ENCODE measurements at places on chromosomes 13 and 19.
A peak's percentile ranks its signal among the peaks of the same experiment; 100 is the strongest.

GRCh38 chr13:98399756-98400155, 177.2 kb downstream of the STK24 start:
- DNase-seq = peak; percentile 87

GRCh38 chr19:28264556-28264955, 948.4 kb downstream of the UQCRFS1 start:
- no peak for DNase-seq

DNA sequence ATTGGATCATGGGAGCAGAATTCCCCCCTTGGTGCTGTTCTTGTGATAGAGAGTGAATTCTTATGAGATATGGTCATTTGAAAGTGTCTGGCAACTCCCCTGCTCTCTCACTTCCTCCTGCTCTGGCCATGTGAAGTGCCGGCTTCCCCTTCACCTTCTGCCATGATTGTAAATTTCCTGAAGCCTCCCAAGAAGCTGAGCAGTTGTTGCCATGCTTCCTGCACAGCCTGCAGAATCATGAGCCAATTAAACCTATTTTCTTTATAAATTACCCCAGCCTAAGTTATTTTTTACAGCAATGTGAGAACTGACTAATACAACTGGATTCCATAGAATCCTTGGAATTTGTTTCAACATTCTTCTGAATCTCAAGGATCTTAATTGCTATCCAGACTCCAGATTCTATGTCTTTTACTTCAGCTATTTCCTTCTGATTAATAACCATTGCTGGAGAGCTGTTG, 328.1 kb downstream of the SLITRK5 start:
- peak; percentile 82 for DNase-seq

GRCh38 chr19:12000152-12000981, 35.1 kb downstream of the ZNF433 start:
- peak; percentile 30 for DNase-seq

GRCh38 chr19:6250909-6251308, 28.9 kb downstream of the MLLT1 start:
- no peak for DNase-seq

GRCh38 chr13:107881362-107881761, 334.0 kb downstream of the LIG4 start:
- peak; percentile 37 for DNase-seq

DNA sequence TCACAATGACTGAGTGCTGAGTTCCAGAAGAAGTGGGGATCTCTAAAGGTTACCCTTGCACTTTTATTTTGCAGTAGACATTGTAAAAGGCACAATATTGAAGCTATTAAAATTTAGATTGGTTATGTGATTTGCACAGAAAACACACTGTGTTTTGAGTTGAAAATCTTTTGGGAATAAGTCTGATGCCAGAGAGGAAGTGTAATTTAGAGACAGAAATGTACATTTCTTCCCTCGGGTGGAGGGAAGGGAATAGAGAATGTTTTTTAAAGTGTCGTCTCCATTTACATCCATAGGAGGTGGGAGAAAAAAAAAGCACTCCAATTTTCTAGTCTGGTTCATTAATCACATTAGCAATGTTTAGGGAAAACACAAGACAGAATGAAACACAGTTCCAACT, 465.8 kb downstream of the OLFM4 start:
- no peak for DNase-seq

DNA sequence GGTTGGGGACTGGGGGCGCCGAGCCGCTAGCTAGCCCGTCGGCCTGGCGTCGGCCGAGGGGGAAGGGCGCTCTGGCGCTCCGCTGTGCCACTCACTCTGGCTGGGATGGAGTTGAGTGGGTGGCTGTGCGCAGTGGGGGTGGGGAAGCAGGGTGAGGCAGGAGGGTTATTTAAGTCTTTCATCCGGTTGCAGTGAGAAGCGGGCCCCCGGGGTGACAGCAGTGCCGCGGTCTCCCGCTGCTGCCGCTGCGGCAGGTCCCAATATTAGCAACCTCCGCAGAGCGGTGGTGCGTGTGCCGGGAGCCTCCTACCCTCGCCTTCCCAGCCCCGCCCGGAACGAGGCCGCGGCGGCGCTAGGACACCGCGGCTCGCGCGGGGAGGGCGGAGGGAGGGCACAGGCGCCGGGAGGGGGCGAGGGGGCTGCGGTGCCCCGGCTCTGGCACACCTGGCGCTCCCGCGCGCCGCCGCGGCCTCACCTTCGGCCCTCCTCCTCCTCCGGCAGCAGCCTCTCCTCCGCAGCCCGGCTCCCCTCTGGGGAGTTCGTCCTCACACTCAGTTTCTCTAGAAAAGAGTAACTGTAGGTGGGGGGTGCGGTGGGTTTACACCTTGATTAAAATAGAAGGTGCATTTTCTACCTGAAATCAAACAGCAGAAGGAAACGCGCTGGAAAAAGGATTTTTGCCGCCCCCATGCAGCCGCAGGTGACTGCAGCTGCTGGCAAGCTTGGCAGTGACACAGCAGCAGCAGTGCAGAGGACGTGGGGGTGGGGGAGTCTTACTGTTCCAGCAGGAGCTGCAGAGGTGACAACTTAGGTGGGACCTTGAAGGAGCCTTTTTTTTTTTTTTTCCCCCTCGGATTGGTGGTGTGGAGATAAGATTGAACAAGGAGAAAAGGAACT, 4.5 kb downstream of the FGF9 start:
- DNase-seq = no peak

GRCh38 chr13:36783890-36784289, 35.1 kb upstream of the RFXAP start:
- DNase-seq = no peak

DNA sequence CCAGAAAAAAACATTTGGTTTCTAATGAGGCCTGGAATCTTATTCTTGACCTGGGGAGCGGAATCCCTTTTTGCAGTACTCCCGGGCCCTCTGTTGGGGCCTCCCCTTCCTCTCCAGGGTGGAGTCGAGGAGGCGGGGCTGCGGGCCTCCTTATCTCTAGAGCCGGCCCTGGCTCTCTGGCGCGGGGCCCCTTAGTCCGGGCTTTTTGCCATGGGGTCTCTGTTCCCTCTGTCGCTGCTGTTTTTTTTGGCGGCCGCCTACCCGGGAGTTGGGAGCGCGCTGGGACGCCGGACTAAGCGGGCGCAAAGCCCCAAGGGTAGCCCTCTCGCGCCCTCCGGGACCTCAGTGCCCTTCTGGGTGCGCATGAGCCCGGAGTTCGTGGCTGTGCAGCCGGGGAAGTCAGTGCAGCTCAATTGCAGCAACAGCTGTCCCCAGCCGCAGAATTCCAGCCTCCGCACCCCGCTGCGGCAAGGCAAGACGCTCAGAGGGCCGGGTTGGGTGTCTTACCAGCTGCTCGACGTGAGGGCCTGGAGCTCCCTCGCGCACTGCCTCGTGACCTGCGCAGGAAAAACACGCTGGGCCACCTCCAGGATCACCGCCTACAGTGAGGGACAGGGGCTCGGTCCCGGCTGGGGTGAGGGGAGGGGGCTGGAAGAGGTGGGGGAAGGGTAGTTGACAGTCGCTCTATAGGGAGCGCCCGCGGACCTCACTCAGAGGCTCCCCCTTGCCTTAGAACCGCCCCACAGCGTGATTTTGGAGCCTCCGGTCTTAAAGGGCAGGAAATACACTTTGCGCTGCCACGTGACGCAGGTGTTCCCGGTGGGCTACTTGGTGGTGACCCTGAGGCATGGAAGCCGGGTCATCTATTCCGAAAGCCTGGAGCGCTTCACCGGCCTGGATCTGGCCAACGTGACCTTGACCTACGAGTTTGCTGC, at the start of gene ICAM4:
TSS of gene ICAM4 (plus strand) at position 153 of the 935 bp plus-strand sequence. CDS start at position 211, 58 bp downstream.
- DNase-seq = no peak

GRCh38 chr19:29576761-29577648, 29.1 kb upstream of the POP4 start:
- DNase-seq = no peak

DNA sequence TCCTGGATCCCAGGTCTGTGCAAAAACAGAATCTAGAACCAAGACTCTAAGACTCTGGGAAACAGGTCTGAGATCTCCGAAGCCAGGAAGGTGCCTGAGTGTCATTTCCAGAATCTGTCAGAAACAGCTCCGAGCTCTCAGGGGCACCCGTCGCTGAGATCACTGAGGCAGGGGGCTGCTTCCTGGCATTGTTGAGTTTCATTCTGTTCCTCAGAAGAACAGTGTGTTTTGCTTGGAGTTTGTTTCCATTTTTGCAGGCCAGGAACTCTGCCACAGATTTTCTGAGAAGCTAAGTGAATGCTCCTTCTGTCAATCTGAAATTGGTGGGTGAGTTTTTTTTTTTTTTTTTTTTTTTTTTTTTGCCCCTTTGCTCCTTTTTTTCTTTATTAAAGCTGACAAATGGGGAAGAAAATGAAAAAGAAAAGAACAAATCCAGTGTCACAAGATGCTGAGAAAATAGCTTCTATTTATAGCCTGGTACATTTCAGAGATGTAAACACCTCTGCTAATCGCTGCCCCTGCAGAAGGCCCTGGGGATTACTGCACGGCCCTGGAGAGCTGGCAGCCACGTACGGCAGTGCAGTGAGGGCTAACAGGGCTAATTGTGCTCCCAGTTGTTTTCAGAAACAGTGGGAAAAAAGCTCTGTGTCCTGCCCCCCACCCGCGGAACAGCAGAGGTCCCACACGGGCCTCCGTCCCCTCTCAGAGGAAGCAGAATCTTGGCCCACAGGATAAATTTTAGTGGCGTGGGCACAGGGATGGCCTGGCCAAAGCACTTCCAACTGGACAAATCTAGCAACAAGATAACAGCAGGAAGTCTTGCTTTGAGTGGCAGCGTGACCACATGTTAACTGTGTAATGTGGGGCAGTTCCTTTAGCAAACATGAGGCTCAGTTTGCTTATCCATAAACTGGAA, 237.6 kb upstream of the IRS2 start:
- no peak for DNase-seq

DNA sequence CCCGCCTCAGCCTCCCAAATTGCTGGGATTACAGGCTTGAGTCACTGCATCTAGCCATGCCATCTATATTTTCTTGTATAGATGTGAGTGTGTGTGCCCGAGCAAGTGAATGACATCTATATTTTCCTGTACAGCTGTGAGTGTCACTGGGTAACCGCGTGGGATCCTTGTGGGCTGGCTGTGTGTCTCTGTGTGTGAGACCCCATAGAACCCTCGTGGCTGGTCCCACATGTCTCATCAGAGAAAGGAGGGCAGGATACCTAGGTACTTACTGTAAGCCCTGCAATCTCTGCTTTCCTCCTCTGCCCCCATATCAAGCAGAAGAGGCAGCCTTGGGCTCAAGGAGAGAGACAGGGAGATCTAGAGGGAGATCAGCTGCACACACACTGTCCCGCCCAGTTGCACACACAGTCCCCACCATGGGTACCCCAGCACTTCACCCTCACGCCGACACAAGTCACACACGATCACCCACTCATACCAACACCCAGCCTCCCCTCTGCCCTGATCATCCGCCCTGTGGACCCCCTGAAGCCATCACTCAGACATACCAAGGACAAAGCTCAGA, 655 bp downstream of the DENND1C start:
- no peak for DNase-seq

- DNase-seq = no peak
Observed at GRCh38 chr19:41030651-41031050, 39.6 kb downstream of the CYP2B6 start.

DNA sequence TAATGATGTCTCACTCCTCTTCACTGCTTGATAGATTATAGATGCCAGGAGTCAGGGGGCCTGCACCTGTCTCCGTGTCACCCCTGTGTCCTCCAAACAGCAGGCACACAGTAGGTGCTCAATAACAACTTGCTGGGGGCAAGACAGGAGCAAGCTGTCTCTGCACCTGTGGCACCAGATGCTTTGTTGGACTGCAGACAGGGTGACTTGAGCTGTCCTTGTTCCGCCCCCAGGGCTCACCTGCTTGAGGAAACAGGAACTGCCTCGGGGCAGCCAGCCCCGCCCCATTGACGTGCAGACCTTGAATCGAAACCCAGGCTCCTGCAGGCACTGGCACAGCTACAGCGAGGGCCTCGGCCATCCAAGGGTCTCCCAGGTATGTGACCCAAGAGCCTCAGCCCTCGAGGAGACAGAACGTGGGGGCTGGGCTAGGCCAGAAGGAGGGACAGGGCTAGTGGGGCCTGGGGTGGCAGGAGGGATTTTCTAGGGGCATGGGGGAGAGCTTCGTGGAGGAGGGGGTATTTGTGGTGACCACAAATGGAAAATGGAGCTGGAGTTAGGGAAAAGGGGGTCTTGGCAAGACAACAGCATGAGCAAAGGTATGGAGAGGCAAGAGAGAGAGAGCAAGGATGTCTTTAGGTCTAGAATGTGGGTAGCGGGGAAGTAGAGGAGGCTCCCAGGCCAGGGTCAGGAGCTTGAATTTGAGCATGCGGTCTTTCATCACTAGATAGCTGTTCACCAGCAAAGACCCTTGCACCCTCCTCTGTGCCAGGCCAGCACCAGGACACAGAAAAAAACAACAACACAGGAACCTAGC, at the start of gene HSH2D:
TSS of gene HSH2D (plus strand) at position 287 of the 817 bp plus-strand sequence. CDS start 5,066 bp downstream, outside the sequence.
- no peak for DNase-seq

DNA sequence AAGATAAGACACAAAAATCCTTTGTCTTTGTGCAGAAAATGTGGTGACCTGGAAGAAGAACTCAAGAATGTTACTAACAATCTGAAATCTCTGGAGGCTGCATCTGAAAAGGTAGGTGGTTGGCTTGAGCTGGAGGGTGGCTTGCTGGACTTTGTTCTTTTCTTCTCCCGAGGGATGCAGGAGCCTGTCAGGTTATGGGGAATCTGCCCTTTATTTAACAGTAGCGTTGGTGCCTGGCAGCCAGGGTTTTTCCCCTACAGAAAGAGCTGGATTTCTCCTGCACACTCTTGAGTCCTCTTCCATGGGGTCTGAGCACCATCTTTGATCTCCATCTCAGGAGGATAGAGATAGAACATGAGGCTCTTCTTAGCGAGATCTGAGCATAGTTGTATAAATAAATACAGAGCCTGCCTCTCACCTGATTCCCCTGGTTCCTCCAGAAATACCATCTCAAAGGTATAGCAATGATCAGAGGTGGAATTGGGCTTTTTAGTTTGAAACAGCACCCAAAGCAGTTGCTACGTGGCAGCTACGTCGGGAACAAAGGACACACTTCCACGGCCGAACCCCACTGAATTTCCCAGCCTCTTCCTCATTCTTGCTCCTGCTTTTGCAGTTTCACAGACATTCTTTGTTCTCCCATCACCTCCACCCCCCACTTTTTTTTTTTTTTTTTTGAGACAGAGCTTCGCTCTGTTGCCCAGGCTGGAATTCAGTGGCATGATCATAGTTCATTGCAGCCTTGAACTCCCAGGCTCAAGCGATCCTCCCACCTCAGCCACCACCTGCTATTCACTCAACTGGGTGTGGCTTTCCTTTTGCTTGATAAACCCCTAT, 12.9 kb downstream of the TPM4 start:
- no peak for DNase-seq

DNA sequence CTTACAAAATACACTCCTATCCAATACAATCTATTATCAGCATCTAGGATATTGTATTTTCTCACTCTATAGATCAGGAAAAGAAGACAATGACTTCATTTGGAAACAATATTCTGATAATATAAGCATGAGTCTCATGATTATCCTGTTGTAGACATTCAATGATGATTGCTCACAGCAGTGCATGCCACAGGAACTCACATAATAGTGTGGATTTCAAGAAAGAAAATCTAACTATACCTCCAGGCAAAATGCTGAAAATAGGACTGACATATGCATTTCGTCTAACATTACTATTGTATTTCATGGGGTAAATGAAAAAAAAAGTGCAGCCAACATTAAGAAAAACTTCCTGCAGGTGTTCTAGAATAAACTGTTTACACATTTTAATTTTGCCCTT, 122.6 kb downstream of the POSTN start:
- DNase-seq = peak; percentile 76

GRCh38 chr19:31314156-31314555, 35.1 kb downstream of the TSHZ3 start:
- DNase-seq = no peak

All from fibroblast of upper back skin (primary cell).